ENCODE measurements at places on chromosomes 5 and 9.
A peak's percentile ranks its signal among the peaks of the same experiment; 100 is the strongest.

GRCh38 chr5:34833090-34833489 is 5.9 kb upstream of the TTC23L start:
- DNase-seq: no peak

DNA sequence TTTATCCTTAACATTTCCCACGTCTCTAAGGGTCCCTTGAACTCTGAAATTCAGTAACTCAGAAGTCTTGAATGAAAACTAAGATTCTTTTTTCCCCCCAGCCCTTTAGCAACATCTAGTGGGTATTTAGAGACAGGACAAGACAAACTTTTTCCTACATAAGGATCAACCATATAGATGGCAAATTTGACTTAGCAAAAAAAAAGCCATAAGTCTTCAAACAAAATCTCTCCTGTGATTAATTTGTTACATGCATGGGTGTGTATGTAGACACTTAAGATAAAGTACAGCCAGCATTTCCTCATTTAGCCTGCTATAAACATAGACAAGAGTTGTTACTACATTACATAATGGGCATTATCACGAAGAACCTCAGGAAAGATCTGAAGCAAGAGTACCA is 29.1 kb upstream of the ANKRD31 start:
- peak; percentile 71 for DNase-seq

GRCh38 chr9:134623258-134624066 is 18.1 kb upstream of the COL5A1 start:
- DNase-seq: no peak

- DNase-seq: no peak
These were observed 16.7 kb downstream of the SYK start for GRCh38 chr9:90818279-90818678.

DNA sequence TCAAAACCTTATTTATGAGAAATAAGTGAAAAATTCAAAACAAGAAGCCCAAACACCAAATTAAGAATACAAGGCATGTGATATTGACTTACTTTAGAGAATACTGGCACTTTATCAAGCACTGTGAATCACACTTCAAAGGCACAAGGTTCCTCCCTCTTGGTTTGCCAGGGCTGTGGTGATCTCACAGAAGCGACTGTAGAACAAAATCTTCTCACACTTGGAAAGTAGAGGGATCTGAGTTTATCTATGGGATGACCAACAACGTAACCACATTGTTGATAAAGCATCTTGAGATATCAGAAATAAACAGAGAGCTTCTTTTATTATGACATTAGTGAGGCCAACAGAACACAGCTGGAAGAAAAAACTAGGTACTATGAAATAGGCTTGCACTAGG is 295.9 kb downstream of the NFIB start:
- DNase-seq: peak; percentile 77

GRCh38 chr9:123568691-123569688 is 213.0 kb downstream of the CRB2 start:
- DNase-seq: no peak

- no peak for DNase-seq
These were observed 290.8 kb downstream of the MED10 start for GRCh38 chr5:6087576-6087975.

GRCh38 chr5:130710596-130710995 is 454.5 kb downstream of the HINT1 start:
- DNase-seq: peak; percentile 61

DNA sequence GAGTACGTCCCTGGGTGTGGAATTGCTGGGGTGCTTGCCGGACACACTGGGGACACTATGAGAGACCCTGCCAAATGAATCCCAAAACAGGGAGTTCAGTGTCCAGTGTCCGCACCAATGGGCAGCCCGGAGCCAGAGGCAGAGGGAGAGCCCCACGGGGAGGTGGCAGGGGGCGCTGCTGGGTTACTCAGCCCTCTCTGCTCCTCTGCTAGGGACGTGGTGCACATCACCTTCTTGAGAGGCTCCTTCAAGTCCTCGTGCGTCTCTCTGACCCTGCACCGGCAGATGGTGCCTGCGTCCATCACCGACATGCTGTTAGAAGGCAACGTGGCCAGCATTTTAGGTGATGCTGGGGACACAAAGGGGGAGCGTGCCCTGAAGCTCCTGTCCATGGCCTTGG is 20.8 kb downstream of the STKLD1 start:
- DNase-seq: no peak

DNA sequence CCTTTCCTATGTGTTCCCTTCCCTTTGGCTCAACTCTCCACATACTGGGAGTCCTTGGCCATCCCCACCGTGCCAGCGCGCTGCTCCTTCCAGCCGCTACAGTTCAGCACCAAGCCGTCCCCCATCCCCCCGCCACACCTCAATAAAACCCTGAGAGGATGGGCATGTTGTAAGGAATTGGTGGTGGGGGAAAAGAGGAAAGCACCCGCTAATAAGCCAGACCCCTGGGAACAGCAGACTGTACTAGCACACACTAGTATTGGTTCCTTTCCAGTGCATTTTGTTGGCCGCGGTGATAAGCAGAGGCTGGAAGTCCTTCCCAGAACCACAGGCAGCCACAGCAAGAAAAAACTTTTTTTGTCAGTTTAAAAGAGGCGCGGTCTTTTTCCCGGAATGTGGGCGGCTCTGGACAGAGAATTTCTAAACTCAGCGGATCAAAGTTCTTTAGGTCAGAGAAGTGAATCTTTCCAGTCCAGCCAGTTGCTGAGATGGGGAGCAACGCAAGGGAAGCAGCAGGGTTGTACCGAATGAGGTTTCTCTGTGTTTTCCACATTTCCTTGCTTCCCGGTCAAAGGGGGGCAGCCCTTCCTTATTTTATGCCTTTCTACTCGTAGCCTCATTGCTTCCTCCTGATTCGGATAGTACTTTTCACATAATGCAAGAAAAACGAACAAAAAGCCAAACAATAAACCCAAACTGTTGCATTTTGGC is 2.1 kb downstream of the CHSY3 start:
- peak; percentile 11 for DNase-seq

GRCh38 chr5:96340357-96340756 is 92.7 kb downstream of the PCSK1 start:
- DNase-seq: peak; percentile 45

GRCh38 chr5:78162253-78162862 is 132.1 kb downstream of the AP3B1 start:
- DNase-seq: peak; percentile 50

DNA sequence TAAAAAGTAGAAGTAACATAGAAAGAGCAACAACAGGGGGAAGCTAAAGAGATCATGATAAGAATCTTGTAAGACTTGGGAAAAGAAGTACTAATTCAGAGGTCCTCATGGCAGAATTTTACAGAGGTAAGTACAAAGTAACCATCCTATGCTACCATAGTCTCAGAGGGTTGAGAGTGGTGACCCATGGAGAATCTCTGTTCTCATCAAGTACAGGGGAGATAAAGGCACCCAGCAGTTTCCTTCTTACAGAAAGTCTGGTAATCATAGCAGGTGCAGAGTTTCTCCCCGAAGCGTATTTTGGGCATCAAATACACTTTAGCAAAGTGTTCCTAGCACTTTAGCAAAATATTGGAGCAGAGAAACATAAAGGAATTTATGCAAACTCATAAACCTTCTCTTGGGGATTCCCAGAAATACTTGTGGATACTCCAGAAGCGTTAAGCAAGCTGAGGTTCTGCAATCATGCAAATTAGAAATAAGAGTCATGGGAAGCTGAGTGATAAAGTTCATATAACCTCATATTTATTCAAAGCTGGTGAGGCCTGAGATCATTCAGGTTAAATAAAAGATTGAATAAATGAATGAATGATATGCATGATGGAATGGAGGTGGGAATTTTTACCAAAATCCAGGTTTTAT is 101.0 kb upstream of the SMC2 start:
- no peak for DNase-seq

DNA sequence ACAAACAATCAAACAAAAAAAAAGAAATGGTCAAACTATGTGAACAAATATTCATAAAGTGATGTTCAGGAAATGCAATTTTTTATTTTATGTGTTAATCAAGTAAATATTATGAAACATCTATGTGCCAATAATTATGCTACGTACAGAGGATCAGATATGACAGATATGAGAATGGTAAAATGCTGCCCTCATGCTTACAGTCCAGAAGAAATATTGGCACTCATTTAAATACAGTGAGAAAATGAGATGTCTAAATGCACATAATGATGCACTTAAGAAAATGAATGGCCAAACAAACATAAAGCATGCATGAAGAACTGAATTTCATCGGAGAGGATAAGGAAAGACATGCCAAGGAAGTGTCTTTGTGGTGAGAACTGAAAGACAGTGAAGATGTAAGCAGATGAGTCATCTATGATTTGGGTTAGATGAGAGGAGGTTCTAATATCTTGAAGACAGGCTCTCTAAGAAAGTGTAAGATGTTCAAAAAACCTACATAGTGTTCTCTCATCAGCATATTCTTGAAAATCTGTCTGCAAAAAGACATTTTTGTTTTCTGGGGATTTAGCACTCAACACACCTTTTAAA is 1231.1 kb upstream of the ACO1 start:
- DNase-seq: no peak

DNA sequence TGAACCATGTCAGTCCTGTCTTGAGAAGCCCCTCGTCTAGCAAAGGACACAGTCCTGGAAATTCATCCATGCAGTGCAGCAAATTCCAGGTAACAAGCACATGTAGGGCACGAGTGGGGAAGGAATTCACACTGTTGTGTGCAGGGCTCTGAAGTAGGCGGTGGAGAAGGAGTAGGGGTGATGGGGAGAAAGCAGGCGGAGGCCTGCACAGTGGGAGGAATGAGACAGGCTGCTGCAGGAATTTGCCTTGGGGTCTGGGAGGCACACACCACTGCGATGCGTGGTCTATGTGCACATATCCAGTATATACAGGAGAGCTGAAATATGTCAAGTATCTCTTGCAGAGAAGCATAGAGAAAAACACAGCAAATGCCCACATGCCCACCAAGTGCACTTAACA is 249.2 kb upstream of the IRX2 start:
- no peak for DNase-seq

- DNase-seq: no peak
These were observed 69.2 kb downstream of the RCL1 start for GRCh38 chr9:4861736-4862451.

GRCh38 chr9:129201289-129201688 is 23.2 kb upstream of the IER5L start:
- no peak for DNase-seq

GRCh38 chr5:72355706-72356299 is 35.6 kb downstream of the PTCD2 start:
- DNase-seq: peak; percentile 42

GRCh38 chr5:126009566-126009965 is 413.6 kb upstream of the GRAMD2B start:
- no peak for DNase-seq

GRCh38 chr5:14178671-14179211 is 35.6 kb downstream of the TRIO start:
- DNase-seq: peak; percentile 76

DNA sequence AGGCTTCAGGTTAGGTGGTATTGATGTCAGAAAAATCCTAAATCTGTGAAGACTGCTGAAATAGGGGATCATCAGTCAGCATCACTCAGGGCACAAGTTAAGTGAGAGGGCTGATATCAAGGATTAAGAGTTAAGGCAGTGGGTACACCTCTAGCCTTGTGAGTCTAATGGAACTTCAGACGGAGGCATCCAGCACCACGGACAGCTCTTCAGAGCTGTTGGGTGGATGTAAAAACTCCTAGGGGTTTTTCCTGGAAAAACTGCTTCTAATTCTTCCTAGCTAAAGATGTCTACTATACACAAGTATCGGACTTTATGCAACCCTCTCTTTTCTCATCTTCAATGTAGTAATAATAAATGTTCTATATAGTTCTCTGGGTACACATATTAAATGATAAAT is 165.9 kb downstream of the SH3GL2 start:
- DNase-seq: peak; percentile 22

DNA sequence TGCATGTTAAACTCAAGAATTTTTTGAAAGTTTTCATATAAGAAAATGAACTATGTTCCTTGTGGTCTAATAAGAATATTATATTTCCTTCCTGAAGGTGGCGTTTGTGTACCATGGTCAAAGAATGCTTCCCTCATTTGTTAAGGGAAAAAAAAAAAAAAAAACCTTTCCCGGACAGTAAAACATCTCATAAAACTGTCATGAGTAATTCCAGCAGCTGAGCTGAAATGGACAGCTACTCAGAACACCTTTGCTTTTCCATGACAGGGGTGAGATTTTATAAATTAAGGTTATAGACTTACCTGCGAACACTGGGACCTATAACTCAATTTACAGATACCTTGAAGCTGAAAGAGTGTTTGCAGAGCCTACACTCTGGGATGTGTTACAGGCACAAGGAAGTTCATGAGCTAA is 113.2 kb upstream of the RANBP3L start:
- peak; percentile 82 for DNase-seq

DNA sequence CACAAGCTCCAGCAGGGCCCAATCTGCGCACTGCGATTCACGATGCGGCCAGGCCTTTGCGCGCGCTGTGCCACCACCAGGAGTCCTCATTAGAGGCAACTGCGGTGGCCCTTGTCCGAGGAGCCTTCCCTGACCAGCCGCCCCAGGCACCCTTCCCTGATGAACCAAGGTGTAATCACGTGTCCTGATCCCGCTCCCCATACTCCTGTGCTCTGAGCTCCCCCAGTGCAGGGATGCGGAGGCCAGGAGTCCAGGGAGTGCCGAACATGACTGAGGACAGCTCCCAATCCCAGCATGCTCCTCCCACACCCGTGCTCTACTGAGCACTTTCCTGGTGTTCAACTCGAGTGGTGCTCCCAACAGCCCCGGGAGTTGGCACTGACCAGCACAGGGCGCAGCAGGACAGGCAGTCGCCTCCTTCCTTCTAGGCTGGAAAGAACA is 134.8 kb downstream of the ZNF354C start:
- DNase-seq: no peak

- peak; percentile 25 for DNase-seq
These were observed 4.4 kb upstream of the ST6GALNAC6 start for GRCh38 chr9:127903557-127904475.

- DNase-seq: no peak
These were observed 41.3 kb downstream of the PTPN3 start for GRCh38 chr9:109456811-109457210.

- DNase-seq: peak; percentile 7
These were observed 47.1 kb upstream of the MATR3 start for GRCh38 chr5:139246394-139246793.

DNA sequence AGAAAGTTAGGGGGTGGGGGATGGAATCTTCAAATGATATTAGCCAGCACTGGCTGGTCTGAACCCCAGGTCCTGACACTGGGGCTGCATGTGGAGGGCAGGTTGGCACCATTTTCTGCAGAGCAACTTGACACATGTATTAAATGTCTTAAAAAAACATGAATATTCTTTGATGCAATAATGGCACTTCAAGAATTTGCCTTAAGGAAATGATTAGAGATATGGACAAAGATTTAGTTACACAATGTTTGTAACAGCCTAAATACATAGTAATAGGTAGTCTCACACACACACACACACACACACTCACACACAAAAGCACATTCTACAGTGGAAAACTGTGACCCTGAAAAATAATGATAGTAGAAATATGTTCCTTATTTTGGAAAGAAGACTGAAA is 3.6 kb downstream of the SVEP1 start:
- peak; percentile 32 for DNase-seq

Data from renal cortical epithelial cell (primary cell).